ENCODE measurements at places on chromosomes 6 and 20.

GRCh38 chr6:95420792-95421191, 156.5 kb upstream of the MANEA start:
- no peak for DNase-seq

DNA sequence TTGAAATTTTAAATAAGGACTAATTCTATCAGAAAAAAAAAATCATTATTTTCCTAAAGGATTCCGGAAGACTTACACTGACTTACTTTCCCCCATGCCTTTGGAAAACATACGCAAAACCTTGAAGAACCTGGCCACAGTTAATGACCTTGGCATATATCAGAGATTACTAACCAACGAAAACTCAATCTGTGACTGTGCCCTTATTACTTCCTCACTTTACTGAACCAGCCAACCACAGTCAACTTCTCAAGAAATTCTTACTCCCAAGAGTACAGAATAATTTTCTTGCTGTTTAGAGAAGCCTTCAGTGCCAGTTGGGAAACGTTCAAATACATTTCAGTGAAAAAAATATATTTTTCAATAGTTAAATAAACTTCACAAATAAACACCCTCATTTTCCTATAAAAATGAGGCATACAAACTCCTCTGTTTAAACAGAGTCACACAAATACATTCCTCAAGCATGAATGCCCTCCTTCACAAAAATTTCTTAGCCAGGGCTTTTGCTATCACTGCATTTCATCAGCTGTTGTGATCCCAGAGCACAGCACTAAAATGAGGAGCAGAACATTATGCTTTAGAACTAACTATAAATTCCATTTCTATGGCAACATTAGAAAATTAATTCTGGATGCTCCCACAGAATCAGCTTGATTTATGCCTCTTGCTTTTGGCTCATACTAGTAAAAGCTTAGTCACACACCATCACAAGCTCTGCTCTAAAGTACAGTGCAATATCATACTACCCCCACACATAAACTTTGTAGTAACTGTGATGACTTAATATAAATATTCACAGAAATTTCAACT, 117.6 kb downstream of the DST start:
- no peak for DNase-seq

GRCh38 chr6:63452125-63452524, 120.2 kb upstream of the LOC128125822 start:
- DNase-seq, result no peak

DNA sequence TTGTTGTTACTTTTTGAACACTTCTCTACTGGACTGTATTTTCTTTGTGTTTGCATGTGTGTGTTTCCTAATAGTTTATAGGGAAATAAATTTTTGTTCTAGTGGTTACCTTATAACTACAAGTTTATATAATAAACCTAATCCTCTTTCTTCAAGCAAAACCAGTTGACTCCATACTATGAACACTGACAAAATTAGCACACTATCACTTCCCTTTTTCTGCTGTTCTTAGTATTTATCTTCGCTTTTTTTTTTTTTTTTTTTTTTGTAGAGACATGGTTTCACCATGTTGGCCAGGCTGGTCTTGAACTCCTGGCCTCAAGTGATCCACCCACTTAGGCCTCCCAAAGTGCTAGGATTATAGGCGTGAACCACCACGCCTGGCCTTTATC, 25.0 kb upstream of the C6orf62 start:
- DNase-seq, result no peak

GRCh38 chr6:21213492-21213891, 380.1 kb upstream of the SOX4 start:
- DNase-seq, result no peak

DNA sequence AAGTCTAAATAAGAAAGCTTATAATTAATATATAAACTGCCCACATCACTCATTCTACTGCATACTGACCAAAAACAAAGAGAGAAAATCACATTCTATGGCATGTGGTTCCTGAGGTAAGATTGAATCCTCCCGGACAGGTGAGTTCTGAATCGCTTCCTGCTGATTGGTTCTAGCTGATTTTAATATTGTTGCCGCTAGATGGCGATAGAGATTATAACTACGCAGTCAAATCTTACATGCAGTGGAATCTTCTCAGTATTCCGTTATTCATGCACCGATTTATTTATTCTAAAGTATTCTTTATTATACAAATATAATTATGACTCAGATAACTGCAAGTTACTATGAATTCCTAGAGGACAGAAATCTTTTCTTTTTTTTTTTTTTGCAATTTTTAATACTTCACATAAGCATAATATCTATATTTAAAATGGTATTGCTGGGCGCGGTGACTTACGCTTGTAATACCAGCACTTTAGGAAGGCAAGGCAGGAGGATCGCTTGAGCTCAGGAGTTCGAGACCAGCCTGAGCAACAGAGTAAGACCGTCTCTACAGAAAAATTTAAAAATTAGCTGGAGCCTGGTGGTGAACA, 24.2 kb upstream of the TMX4 start:
- peak; percentile 52 for DNase-seq

- no peak for DNase-seq
These were observed 75.7 kb upstream of the SIRPA start for GRCh38 chr20:1819311-1820137.

- DNase-seq, result no peak
These were observed 10.5 kb downstream of the NT5E start for GRCh38 chr6:85460154-85460920.

- DNase-seq, result no peak
These were observed 107.7 kb downstream of the TRDN start for GRCh38 chr6:123529058-123529457.

DNA sequence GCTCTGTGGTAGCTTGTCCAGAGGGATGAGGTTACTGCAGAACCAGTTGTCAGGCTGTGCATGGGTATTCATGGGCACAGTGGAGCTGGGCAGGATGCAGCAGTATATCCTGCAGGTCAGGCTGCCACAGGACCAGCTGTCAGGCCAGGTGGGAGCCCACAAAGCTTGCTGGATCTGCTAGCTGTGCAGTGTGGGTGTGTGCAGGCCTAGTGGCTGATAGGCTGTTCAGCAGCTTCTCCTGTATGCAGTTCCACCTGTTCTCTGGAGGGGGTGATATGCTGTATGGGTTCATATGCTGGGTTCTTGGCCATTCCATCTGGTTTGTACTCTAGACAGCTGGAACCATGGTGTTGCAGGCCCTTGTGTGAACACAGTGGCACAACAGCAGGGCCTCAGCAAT, 40.6 kb upstream of the TPD52L1 start:
- DNase-seq, result no peak

DNA sequence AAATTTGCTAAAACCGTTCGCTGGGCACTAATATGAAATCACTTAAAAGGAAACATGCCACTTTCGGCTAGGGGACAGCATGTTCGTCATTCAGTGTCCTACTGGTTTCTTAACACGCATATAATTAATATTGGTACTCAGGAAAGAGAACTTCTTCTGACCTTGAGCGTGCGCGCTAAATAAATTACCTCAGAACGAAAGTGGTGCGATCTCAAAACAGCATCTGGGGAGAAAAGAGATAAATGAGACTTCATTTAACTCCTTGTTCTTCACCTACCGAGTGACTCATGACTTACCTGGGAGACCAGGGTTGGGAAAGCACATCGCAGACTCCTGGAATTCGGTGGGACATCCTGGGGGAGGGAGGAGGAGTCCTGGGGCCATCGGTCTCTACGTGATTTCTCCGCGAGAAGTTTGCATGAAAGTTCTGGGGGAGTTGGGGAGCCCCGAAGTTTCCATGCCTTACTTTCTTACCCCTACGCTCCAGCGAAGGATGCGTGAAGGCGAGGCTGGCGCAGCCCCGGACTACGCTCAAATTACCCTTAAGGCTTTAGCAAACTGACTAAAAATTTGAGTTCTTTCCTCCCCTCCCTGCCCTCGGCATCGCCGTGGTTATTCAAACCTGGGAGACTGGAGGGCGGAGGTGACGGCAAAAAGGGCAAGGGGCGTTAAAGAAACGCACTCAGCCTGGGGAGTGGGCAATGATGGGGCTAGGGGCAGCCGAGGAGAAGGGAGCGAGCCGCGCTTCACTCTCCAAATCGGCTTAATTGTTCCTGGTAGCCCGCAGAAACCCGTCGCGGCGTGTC, 1.1 kb upstream of the BEND6 start:
- peak; percentile 27 for DNase-seq

DNA sequence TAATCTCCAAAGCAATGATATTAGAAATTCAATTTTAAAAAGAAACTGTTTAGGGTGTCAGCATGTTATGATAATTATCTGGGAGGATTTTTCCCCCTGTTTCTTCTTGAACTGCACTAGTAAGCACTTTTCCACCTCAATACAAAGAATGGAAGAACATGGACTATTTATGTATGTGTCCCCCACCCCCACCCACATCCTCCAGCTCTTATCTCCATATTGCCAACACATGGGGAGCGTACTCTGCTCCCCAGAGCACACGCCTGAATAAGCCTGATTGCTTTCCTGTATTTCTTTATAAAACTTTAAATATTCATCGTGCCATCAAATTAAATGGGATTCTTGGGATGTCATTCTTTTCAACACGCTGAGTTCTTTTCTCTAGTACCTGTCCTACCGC, 11.4 kb upstream of the LRFN2 start:
- DNase-seq, result no peak

- no peak for DNase-seq
These were observed 9.4 kb upstream of the CCN2 start for GRCh38 chr6:131960371-131961133.

DNA sequence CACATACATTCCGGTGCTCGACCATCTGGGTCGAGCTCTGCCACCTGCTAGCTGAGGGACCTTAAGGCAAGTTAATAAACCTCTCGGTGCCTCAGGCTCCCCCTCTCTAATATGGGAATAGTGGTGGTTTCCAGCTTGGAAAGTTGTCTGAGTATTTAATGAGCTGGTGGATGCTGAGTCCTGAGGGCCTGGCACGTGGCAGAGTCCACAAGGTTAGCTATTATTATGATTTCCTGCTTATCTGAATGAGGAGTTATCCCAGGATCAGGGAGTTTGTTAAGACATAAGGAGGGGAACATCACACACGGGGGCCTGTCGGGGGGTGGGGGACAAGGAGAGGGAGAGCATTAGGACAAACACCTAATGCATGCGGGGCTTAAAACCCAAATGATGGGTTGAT, 80.1 kb upstream of the SLC22A23 start:
- DNase-seq, result no peak

DNA sequence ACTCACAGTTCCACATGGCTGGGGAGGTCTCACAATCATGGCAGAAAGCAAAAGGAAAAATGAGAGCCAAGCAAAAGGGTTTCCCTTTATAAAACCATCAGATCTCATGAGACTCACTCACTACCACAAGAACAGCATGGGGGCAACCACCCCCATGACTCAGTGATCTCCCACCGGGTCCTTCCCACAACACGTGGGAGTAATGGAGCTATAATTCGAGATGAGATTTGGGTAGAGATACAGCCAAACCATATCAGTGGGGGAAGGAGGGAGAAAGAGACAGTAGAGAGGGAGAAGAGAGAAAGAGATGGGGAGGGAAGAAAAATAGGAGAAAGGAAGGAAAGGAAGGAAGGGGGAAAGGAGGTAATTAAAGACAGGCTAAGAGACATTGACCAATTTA, 30.1 kb downstream of the GMDS start:
- no peak for DNase-seq

GRCh38 chr6:132314432-132314831, 86.8 kb downstream of the MOXD1 start:
- no peak for DNase-seq

- DNase-seq, result no peak
These were observed 470.5 kb upstream of the JAG1 start for GRCh38 chr20:11144114-11144950.

DNA sequence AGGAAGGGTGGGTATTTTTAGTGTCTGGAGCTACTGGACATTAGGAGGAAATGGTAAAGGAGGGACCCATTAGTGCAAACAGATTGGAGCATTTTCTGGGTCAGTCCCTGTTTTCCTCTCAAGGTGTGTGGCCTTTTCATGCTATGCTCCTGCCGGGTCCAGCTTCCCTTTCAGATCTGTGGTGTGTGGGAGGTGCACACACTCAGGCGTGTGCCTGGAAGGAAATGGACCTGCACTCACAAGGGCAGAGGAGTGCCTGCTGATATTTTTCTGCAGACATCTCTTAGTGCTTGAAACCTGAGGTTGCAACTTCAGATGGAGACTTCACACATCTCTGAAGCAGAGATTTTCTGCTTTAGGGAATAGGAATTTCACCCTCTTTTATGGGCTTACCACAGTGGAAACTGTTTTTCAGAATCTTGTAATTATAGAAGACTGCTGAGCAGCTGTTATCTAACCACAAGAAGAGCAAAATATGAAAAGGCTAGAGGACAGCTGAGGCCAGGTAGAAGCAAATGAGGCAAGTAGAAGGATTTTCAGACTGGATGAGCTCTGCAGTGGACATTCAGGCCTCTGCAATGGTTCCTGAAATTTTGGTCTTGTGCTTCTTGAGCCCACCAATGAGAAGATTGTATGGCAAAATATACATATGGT, 764.3 kb downstream of the QKI start:
- no peak for DNase-seq

GRCh38 chr6:46876126-46876525, 45.6 kb downstream of the ADGRF5 start:
- no peak for DNase-seq

- DNase-seq, result no peak
These were observed 76.6 kb upstream of the CCDC167 start for GRCh38 chr6:37576336-37576737.

DNA sequence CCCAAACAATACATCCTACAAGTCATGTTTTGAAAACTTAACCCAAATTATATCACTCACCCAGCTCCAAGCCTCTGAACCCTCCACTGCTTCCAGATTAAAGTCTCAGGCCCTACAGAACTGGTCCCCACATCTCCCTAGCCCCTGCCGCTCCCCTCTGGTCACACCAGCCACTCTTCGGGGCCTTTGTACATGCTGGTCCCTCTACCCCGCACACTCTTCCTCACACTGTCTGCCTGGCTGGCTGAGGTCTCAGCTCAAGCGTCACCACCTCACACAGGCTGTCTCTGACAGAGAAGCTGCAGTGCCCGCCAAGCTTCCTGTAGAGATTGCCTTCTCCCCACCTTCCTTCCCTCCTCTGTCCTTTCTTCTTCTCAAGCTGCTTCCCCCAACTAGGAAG, 192.4 kb downstream of the PREX1 start:
- no peak for DNase-seq

DNA sequence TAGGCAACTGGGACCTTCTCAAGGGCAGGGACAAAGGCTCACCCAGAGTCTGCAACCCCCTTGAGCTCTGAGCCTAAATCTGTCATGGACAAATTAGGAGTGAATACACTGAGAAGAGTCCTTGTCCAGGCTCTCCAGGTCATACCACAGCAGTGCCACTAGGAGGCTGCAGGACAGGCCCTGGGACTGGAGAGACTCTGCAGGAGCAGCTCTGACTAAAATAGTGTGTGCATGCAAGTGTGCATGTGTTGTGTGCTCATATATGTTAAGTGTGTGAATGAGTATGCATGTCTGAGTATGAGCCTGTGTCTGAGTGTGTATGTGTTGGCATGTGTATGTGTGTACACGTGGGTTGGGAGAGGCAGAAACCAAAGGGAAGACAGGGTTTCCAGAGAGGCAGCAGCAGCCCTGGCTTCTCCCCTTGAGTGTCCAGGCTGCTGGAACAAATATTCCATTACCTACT, 27.1 kb downstream of the MRPL14 start:
- DNase-seq, result no peak

Measured in neuronal stem cell (in vitro differentiated cells).